Activated naive CD8-positive, alpha-beta T cell treated with anti-CD3 and anti-CD28 coated beads, Interleukin-2, amount 10 ng/mL, durations not matched to agents 7 days and 5 days (primary cell): ENCODE measurements at places on chromosomes 13 and 19. TPM values are rescaled to one million over a fixed set of nuclear protein-coding genes. Genes with fewer than 3 reads are reported as not detected.

Gene ZNF493
- 34.5 TPM for total RNA-seq

DNA sequence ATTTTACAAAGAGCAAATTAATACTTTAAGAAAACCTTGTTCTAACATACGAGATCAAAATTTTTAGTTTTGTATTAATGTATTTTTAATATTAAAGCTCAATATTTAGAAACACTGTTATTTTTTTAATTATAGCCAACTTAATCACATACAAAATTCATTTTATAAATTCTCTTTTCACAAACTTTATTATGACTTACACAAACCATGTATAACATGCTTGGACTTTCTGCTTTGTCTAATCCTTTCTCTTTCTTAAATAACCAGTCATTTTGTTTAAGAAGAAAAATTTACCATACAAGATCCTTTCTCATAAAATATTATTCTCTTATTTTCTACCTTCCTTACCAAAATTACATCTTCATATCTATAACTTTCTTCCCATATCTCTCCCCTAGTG is 62.2 kb downstream of the CYSLTR2 start:
- no peak overlapping the region for H3K4me3 ChIP-seq
- no peaks in the 10 kb centered on the region for H3K4me1 ChIP-seq
- no peaks in the 10 kb centered on the region for H3K27me3 ChIP-seq
- peaks cover 4% of the 10 kb centered on the region for H3K36me3 ChIP-seq
- no peak overlapping the region for H3K27ac ChIP-seq

Gene TMEM190
- total RNA-seq, result not detected

GRCh38 chr19:46386151-46386550 is 27.2 kb downstream of the CCDC8 start:
- H3K27me3 ChIP-seq, result no peaks in the 10 kb centered on the region
- no peak overlapping the region for H3K4me3 ChIP-seq
- H3K27ac ChIP-seq, result no peak overlapping the region
- DNase-seq, result peak; percentile 25
- peaks cover 37% of the 10 kb centered on the region for H3K36me3 ChIP-seq

DNA sequence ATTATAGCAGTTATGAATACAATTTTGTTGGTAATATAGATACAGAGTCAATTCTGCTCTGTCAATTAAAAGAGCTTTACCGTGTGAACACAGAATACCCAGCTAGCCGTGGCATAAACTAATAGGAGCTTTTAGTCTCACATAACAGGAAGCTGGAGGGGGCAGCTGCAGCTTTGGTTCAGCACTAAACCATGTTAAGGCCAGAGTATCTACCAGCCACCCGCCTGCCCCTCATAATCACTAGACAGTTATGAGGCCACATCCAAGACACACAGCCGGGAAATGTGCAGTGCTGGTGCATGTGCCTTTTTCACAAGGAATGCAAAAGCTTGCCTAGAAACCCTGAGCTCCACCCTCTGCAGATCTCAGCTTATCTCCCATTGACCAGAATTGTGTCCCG is 62.3 kb downstream of the SGCG start:
- no peaks in the 10 kb centered on the region for H3K36me3 ChIP-seq
- no peak overlapping the region for H3K27ac ChIP-seq
- no peak overlapping the region for H3K4me3 ChIP-seq
- peaks cover 8% of the 10 kb centered on the region for H3K27me3 ChIP-seq
- no peak for DNase-seq

- H3K4me3 ChIP-seq, result no peak overlapping the region
- H3K4me1 ChIP-seq, result peaks cover 2% of the 10 kb centered on the region
- H3K27ac ChIP-seq, result no peak overlapping the region
- DNase-seq, result no peak
- H3K27me3 ChIP-seq, result peaks cover 16% of the 10 kb centered on the region
- no peaks in the 10 kb centered on the region for H3K36me3 ChIP-seq
Observed at GRCh38 chr19:14669940-14670339, 4.7 kb downstream of the ADGRE3 start.

Gene FPR3
- total RNA-seq, result 2.5 TPM

DNA sequence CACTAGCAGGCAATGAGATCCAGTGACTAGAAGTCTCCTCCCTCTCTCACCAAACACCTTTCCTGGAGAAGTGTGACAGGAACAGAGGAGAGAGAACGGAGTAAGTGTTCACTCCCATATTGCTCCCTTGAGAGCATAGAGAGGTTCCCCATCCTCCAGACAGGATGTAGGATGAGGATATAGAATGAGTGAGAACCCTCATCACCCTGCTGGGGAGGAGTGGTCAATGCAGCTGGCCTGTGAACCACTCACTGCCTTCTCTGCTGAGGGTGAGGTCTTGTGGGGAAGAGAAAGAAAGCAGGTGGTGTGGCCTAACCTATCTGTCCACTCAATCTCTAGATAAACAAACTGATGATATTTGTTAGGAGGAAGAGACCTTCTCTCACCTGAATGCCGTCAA is 386.6 kb downstream of the PCDH20 start:
- no peaks in the 10 kb centered on the region for H3K36me3 ChIP-seq
- H3K4me3 ChIP-seq, result no peak overlapping the region
- no peaks in the 10 kb centered on the region for H3K4me1 ChIP-seq
- no peak overlapping the region for H3K27ac ChIP-seq

- H3K27me3 ChIP-seq, result peaks cover 7% of the 10 kb centered on the region
- H3K4me3 ChIP-seq, result no peak overlapping the region
Observed at GRCh38 chr19:7216373-7216902, 77.8 kb downstream of the INSR start.

Gene MCF2L
- total RNA-seq, result 11.5 TPM

Gene ZNF730
- total RNA-seq, result 1.2 TPM

Gene ZNF8
- total RNA-seq, result 8.9 TPM

GRCh38 chr19:8631425-8631819 is 989 bp downstream of the NFILZ start:
- no peaks in the 10 kb centered on the region for H3K4me1 ChIP-seq
- H3K4me3 ChIP-seq, result no peak overlapping the region
- H3K27ac ChIP-seq, result no peak overlapping the region

GRCh38 chr13:112442483-112443090 is 66.4 kb downstream of the SPACA7 start:
- H3K27ac ChIP-seq, result no peak overlapping the region
- H3K4me1 ChIP-seq, result peaks cover 2% of the 10 kb centered on the region
- peaks cover 16% of the 10 kb centered on the region for H3K27me3 ChIP-seq
- no peak for DNase-seq

GRCh38 chr19:40693150-40693788 is 2.8 kb upstream of the NUMBL start:
- DNase-seq, result no peak
- no peak overlapping the region for H3K27ac ChIP-seq
- H3K36me3 ChIP-seq, result peaks cover 5% of the 10 kb centered on the region
- H3K27me3 ChIP-seq, result no peaks in the 10 kb centered on the region
- H3K4me1 ChIP-seq, result peaks cover 3% of the 10 kb centered on the region
- no peak overlapping the region for H3K4me3 ChIP-seq

Gene CEACAM21
- 75.5 TPM for total RNA-seq

GRCh38 chr13:42495255-42495654 is 78.7 kb upstream of the TNFSF11 start:
- peaks cover 4% of the 10 kb centered on the region for H3K36me3 ChIP-seq
- no peak overlapping the region for H3K4me3 ChIP-seq
- peaks cover 18% of the 10 kb centered on the region for H3K4me1 ChIP-seq
- peak overlapping the region; percentile 11 for H3K27ac ChIP-seq
- no peak for DNase-seq

- H3K4me1 ChIP-seq, result peaks cover 33% of the 10 kb centered on the region
- peak; percentile 77 for DNase-seq
- no peak overlapping the region for H3K27ac ChIP-seq
- peak overlapping the region; percentile 40 for H3K4me3 ChIP-seq
Observed at GRCh38 chr13:91347996-91348905, 764 bp downstream of the MIR17HG start.

Gene UTP14C
- 10.7 TPM for total RNA-seq

- no peak for DNase-seq
- H3K36me3 ChIP-seq, result no peaks in the 10 kb centered on the region
- H3K27ac ChIP-seq, result no peak overlapping the region
- H3K4me1 ChIP-seq, result peaks cover 2% of the 10 kb centered on the region
Observed at GRCh38 chr13:20101467-20102316, 59.2 kb downstream of the GJA3 start.

- no peak for DNase-seq
- H3K27ac ChIP-seq, result no peak overlapping the region
- no peak overlapping the region for H3K4me3 ChIP-seq
- no peaks in the 10 kb centered on the region for H3K27me3 ChIP-seq
Observed at GRCh38 chr19:13031917-13032623, 36.8 kb downstream of the NFIX start.

Gene ZNF793
- total RNA-seq, result 11.1 TPM

- DNase-seq, result no peak
- H3K4me1 ChIP-seq, result peaks cover 28% of the 10 kb centered on the region
- no peaks in the 10 kb centered on the region for H3K27me3 ChIP-seq
- peak overlapping the region; percentile 79 for H3K27ac ChIP-seq
- peak overlapping the region; percentile 26 for H3K4me3 ChIP-seq
Observed at GRCh38 chr19:40280608-40281221, 4.4 kb downstream of the AKT2 start.

Gene LSM7
- total RNA-seq, result 111 TPM

Gene POU2F2
- 33.0 TPM for total RNA-seq

Gene SYNGR4
- total RNA-seq, result 0.30 TPM

GRCh38 chr19:5997371-5997770 is 19.4 kb upstream of the RANBP3 start:
- no peaks in the 10 kb centered on the region for H3K27me3 ChIP-seq
- H3K4me3 ChIP-seq, result no peak overlapping the region
- H3K4me1 ChIP-seq, result no peaks in the 10 kb centered on the region
- H3K36me3 ChIP-seq, result peaks cover 12% of the 10 kb centered on the region
- no peak for DNase-seq

GRCh38 chr13:24267274-24267673 is 42.1 kb upstream of the C1QTNF9 start:
- DNase-seq, result no peak
- peak overlapping the region; percentile 95 for H3K27ac ChIP-seq
- H3K27me3 ChIP-seq, result no peaks in the 10 kb centered on the region

Gene FAM124A
- total RNA-seq, result 0.23 TPM

DNA sequence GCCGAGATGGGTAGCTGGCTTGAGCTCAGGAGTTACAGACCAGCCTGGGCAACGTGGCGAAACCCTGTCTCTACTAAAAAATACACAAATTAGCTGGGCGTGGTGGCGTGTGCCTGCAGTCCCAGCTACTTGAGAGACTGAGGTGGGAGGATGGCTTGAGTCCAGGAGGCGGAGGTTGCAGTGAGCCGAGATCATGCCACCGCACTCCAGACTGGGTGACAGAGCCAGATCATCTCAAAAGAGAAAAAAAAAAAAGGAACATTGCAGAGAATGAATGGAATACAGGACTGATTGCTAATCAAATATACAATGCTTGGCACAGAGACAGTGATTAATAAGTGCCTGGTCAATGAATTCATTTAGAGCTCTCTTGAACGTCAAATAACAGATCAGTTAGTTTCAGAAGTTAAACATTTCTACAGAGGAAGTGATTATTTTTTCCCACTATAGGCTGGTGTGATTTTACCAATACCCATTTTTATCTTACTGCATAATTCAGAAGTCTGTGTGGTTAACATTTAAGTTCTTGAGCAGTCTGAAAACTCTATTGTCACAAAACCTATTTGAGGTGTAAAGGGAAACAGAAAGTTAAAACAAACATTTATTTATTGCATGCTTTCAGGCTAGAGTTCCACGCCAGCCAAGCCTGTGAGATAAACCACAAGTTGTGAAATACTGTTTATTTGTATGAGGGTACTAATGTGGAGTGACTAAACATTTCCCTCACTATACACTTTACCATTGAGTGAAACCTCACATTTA is 7.7 kb upstream of the TBC1D4 start:
- no peak overlapping the region for H3K27ac ChIP-seq
- peaks cover 35% of the 10 kb centered on the region for H3K27me3 ChIP-seq
- H3K4me3 ChIP-seq, result no peak overlapping the region
- peaks cover 8% of the 10 kb centered on the region for H3K4me1 ChIP-seq

Gene ACP7
- not detected for total RNA-seq

- no peak overlapping the region for H3K27ac ChIP-seq
- peaks cover 2% of the 10 kb centered on the region for H3K27me3 ChIP-seq
- no peak overlapping the region for H3K4me3 ChIP-seq
- H3K4me1 ChIP-seq, result no peaks in the 10 kb centered on the region
Observed at GRCh38 chr13:110061270-110061669, 245.7 kb downstream of the COL4A1 start.

GRCh38 chr13:70568571-70568970 is 460.3 kb upstream of the KLHL1 start:
- H3K4me1 ChIP-seq, result no peaks in the 10 kb centered on the region
- H3K36me3 ChIP-seq, result no peaks in the 10 kb centered on the region
- no peaks in the 10 kb centered on the region for H3K27me3 ChIP-seq
- H3K27ac ChIP-seq, result no peak overlapping the region

GRCh38 chr13:63704521-63704920 is 2288.9 kb upstream of the PCDH20 start:
- no peak overlapping the region for H3K4me3 ChIP-seq
- DNase-seq, result no peak
- no peak overlapping the region for H3K27ac ChIP-seq
- no peaks in the 10 kb centered on the region for H3K4me1 ChIP-seq
- no peaks in the 10 kb centered on the region for H3K36me3 ChIP-seq
- no peaks in the 10 kb centered on the region for H3K27me3 ChIP-seq

DNA sequence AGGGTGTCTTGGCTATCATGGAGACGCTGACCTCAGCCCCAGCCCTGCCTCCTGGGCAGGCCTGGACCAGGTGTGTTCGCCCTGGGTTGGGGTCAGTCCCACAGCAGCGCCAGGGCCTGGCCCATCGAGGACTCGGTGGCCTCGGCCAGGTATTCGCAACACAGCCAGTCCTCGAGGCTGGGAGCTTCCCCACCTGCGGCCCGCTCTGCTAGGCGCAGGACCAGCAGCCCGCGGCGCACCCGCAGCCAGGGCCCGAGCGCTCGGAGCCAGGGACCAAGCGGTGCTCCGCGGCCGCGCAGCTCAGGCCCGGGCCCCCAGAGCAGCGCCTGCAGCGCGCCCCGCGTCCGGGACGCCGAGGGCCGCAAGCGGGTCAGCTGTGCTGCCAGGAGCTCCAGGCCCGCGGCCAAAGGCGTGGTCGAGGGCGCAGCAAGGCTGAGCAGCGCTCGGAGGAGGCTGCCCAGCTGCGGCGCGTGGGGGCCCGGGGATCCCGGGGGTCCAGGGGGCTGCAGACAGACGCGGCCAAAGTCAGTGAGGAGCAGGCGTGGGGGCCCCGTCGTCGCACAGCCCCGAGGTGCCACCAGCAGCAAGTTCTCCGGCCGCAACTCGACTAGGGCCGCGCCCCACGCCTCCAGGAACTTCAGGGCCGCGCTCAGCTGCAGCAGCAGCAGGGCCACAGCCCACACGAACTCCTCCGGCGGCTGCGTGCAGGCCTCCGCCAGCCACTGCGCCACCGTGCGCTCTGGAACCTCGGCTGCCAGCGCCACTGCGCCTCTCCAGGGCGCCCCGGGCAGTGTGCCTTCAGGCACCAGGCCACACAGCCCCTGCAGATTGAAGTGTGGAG is 6.2 kb downstream of the PEAK3 start:
- H3K4me1 ChIP-seq, result peaks cover 26% of the 10 kb centered on the region
- no peak overlapping the region for H3K4me3 ChIP-seq
- DNase-seq, result no peak
- peaks cover 23% of the 10 kb centered on the region for H3K36me3 ChIP-seq
- no peak overlapping the region for H3K27ac ChIP-seq

GRCh38 chr13:113442354-113442984 is 10.8 kb downstream of the ADPRHL1 start:
- H3K27ac ChIP-seq, result no peak overlapping the region
- H3K27me3 ChIP-seq, result no peaks in the 10 kb centered on the region
- peaks cover 5% of the 10 kb centered on the region for H3K36me3 ChIP-seq
- no peak for DNase-seq
- no peaks in the 10 kb centered on the region for H3K4me1 ChIP-seq

GRCh38 chr13:111288276-111288675 is 32.2 kb upstream of the TEX29 start:
- H3K27me3 ChIP-seq, result no peaks in the 10 kb centered on the region
- H3K4me3 ChIP-seq, result no peak overlapping the region
- no peak for DNase-seq
- no peaks in the 10 kb centered on the region for H3K4me1 ChIP-seq
- no peak overlapping the region for H3K27ac ChIP-seq
- peaks cover 26% of the 10 kb centered on the region for H3K36me3 ChIP-seq
